ENCODE measurements at places on chromosomes 3 and 15. TPM values are rescaled to one million over a fixed set of nuclear protein-coding genes. Genes with fewer than 3 reads are reported as not detected.
A peak's percentile ranks its signal among the peaks of the same experiment; 100 is the strongest.

Gene TMEM40
- 0.27 TPM for total RNA-seq

Gene CPLX3
- not detected for total RNA-seq

Gene GOLGA8M
- total RNA-seq = 1.1 TPM

Gene KBTBD13
- not detected for total RNA-seq

Gene SEC62
- total RNA-seq = 11.3 TPM

Gene OR5K3
- total RNA-seq = not detected

Gene FGD5
- total RNA-seq = 21.8 TPM

Gene MCTP2
- 94.8 TPM for total RNA-seq

Gene PLSCR1
- total RNA-seq = 45.0 TPM

Gene GHSR
- not detected for total RNA-seq

Gene ACAN
- total RNA-seq = not detected

Gene PPM1L
- 16.4 TPM for total RNA-seq

Gene GRAMD2A
- total RNA-seq = 0.27 TPM

Gene SMARCC1
- 50.9 TPM for total RNA-seq

GRCh38 chr15:31215490-31216214 lies 111.0 kb upstream of the KLF13 start:
- DNase-seq = peak; percentile 77

- peak; percentile 69 for DNase-seq
Measured at GRCh38 chr3:39809181-39809994, at the start of gene MYRIP. TSS of gene MYRIP (plus strand) at chr3:39809609. CDS start at chr3:39900817, 91,208 bp downstream.

GRCh38 chr15:87871258-87871681 lies 385.3 kb downstream of the NTRK3 start:
- DNase-seq = no peak

- DNase-seq = no peak
Measured at GRCh38 chr3:30658328-30659052, 52.1 kb downstream of the TGFBR2 start.

GRCh38 chr3:194095464-194095863 lies 40.5 kb upstream of the HES1 start:
- DNase-seq = peak; percentile 33

DNA sequence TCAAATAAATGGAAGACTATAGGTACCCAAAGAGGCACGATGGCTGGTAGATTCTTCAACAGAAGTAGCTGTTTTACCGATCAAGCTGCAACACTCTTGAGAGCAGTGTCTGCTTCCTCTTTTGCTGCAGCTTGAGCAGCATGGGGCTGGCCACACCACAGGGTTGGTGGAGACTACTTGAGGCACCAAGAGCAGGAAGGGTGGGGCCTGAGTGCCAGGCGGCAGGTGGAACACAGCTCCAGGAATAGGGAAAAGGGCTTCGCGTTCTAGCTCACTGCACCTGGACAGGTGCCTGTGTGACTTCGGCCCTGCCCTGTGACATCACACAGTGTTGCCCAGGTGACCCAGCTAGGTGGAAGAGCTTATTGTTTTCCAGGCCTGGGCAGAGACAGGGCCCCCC lies at the start of gene CCDC33:
Gene CCDC33, plus strand, starts transcription at position 365 of the 400 bp plus-strand sequence. CDS start 394 bp downstream, outside the sequence.
- no peak for DNase-seq

DNA sequence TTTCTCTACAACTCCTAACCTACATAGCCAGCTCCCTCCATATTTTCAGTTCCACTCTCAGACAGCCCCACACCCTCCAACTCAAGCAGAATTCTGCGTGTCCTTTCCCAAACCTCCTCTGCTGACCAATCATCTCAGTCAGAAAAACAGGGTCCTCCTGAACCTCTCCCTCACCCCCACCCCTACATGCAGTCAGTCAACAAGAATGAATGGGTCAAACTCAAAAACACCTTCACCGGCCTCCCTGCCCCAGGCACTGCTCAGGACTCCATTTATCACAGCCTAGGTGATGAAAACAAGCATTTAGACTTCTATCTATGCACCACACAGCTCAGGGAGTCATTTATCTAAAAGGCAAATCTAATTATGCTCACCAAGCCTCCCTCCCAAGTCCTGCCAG lies 32.4 kb downstream of the MYL3 start:
- DNase-seq = no peak

DNA sequence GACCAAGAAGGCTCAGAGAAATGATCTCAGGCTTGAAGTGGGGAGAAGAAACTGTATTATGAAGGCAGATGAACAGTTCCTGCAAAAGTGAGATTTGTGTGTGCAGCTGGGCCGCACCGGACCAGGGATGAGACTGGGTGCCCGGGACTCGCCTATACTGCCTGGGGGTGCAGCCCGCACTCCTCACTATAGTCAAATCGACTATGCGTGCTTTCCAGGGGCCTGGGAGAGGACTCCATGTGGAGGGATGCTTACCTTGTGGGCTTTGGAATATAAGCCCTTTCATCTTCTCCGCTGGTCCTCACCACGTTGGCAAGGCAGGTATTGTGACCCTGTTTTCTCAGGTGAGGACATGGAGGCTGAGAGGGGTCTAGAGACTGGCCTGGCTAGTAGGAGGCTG lies 32.9 kb upstream of the APOD start:
- no peak for DNase-seq

DNA sequence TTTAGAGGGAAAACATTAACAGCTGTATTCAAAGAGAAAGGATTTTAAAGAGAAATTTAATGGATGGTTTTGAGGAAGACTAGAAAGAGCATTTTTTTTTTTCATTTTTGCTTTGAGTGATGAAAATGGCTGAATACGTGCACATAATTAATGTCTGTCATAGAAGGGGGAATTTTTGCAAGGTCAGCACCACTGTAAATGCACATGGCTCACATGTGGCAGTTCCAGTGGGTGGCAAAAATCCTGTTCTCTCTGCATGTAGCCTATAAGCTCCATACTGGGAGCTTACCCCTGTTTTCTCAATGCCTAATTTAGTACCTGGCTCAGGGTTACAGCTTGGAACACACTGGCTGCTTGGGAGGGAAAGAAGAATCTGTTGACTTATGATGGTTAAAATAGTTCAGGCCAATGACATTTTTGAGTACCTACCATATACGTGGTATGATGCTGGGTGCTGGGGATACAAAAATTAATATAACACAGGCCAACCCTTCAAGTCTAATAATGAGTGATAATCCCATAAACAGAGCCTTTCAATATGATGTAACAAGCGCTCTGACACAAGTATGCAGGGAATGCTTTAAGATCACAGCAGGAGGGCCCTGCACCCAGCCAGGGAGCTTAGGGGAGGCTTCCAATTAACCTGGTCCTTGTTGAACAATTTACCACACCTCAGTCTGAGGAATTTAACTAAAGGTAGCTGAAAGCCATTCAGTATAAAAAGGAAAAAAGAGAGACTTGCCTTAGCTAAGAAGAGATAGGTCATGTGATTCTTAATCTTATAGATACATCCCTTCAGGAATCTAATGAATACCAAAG lies 33.0 kb downstream of the HSPBAP1 start:
- no peak for DNase-seq

- DNase-seq = no peak
Measured at GRCh38 chr15:67150023-67150860, 84.8 kb downstream of the SMAD3 start.

DNA sequence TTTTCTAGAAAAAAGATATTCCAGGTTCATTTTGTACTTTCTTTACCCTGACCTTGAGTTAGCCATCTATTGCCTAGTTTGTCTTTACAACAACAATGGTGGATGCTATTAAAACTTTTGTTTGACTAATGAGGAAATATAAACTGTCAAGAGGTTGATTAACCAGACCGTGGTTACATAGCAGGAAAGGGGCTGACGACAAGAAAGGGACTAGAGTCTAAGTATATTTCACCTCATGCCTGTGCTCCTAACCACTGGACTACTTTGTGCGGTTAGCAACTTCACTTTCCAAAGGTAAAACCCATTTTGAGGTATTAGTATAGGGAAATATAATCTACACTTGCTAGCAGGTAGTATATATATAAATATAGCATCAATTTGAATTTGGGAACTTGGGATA lies 327.1 kb downstream of the SATB1 start:
- no peak for DNase-seq

- DNase-seq = no peak
Measured at GRCh38 chr3:56985878-56986277, 74.6 kb upstream of the SPATA12 start.

DNA sequence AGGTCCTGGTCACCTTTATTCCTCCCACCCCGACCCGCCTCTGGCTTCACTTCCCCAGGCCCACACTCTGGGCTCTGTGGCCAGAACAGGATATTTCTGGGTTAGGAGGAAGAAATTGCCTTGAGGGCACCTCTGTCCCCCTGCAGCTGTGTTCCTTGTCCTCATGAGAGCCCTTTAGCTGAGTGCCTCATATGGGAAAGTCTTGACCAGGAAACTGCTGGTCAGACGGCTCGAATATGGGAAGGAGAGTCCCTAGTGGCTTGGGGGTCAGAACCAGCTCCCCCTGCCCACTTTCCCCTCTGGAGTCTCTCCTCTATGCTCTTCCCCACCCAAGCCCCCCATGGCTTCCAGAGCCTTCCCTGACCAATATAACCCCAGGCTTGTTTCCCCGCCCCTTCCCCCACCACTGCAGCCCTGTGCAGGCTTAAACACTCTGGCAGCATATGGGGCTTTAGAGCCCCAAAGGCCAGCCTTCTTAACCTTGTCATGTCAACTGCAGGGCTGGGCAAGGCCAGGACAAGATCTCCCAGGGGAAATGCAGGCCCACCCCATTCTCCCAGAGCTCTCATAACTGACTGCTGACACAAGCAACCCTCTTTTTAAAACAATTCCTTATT lies 36.4 kb downstream of the SEC22C start:
- no peak for DNase-seq

GRCh38 chr3:106825962-106826605 lies 551.2 kb upstream of the CCDC54 start:
- no peak for DNase-seq

- no peak for DNase-seq
Measured at GRCh38 chr3:127741246-127741645, 68.5 kb downstream of the ABTB1 start.

DNA sequence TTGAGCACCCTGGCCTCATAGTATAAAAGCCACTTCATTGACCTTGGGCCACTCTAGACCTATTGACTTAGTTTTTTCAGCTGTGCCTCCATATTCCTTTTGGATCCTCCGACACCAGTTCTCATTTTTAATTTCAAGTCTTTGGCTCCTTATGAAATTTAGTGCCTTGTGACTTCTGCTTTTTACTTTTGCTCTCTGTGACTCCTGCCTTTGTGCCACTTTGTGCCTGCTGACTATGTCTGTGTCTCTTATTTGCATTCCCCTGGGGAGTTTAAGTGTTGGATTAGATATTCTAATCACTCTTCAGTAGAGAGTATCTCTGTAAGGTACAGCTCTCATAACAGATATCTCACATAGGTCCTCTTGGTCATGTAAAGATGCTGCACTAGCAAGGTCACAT lies 39.6 kb upstream of the GPR149 start:
- no peak for DNase-seq

GRCh38 chr3:195466251-195466650 lies 23.4 kb upstream of the ACAP2 start:
- DNase-seq = no peak

- DNase-seq = no peak
Measured at GRCh38 chr3:94036909-94037507, 8.6 kb upstream of the STX19 start.

DNA sequence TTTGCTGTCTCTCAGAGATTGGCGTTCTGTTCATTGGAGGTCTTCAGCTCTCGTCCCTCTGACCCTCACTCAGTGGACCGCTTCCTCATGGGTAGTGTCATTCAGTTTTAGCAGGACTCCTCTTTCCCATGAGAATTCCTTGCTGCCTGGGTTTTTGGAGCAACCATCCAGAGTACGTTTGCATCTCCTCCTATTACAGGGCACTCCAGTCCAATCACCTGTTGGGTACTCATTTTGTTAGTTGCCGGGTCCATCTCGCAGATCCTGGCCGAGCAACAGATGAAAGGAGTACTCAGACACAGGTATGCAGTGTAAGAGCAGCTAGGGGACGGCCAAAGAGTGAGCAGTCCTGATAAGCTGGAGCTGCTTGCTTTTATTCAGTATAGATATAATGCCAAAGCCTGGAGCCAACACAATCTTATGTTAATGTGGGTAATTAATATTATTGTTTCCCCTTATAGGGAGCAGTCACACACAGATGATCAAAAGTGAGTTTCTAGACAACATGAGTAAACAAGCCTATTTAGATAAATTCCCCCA lies 49.6 kb downstream of the ISG20 start:
- no peak for DNase-seq

GRCh38 chr3:141804778-141805639 lies 41.8 kb downstream of the GRK7 start:
- DNase-seq = no peak

GRCh38 chr3:111128884-111129283 lies 57.3 kb downstream of the NECTIN3 start:
- DNase-seq = no peak

DNA sequence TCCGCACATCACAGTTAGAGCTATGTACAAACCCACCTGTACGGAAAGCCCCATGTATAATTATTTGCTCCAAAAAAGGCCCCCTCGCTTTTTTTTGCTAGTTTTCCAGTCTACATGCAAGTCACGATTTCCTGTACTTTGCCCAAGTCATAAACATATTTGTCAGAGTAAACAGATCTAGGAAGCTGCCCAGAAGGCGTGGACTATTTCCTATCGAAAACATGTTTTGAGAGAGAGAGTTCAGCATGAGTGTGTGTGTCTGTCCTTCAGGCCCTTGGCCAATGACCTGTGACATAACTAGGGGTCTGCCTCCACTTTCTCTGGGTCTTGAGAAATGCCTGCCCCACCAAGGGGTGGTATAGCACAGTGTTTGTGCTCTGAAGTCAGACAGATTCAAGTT lies 72.7 kb upstream of the HACD2 start:
- DNase-seq = no peak

DNA sequence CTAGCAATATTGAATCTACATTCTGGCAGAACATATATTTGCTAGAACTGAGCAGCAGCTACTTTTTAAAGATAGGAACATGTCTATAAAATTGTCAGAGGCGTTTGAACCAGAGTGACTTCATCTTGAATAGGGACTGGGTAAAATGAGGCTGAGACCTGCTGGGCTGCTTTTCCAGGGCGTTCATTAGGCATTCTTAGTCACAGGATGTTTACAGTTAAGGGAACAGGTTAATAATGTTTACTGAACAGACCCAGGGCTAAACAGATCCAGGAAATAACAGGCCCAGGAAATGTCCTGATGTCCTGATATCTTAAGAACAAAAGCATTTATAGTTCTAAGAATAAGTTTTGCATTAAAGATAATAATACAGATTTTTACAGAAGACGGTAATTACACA lies 34.5 kb upstream of the B3GALNT1 start:
- DNase-seq = no peak

GRCh38 chr15:69164807-69165636 lies 4.6 kb downstream of the GLCE start:
- DNase-seq = no peak

- DNase-seq = no peak
Measured at GRCh38 chr3:50266836-50267235, 2.1 kb upstream of the SEMA3B start.

GRCh38 chr15:64251658-64252057 lies 88.8 kb upstream of the PPIB start:
- no peak for DNase-seq
